ENCODE measurements at places on chromosomes 2 and 18.

GRCh38 chr2:176491172-176491904 is 222.1 kb downstream of the MTX2 start:
- no peak for DNase-seq

DNA sequence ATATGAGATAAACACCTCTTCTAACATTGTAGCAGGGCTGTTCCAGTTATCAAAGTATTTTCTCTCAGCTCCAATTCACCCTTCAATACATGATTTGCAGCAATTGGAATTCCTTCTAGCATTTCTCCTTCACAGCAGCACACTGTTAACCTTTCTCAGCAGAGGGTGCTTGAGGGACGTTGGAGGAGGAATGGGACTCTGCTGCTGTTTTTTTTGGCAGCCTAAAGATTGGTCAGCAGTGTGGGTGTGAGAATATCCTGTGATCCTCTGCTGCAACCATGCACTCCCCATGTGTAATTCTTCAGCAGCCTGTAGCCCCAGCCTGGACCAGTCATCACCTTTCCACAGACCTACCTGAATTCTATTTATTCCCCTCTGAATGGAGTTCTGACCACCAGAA is 1708.9 kb upstream of the CELF4 start:
- DNase-seq, result no peak

- DNase-seq, result no peak
Measured at GRCh38 chr2:192197357-192197756, 2.6 kb upstream of the TMEFF2 start.

DNA sequence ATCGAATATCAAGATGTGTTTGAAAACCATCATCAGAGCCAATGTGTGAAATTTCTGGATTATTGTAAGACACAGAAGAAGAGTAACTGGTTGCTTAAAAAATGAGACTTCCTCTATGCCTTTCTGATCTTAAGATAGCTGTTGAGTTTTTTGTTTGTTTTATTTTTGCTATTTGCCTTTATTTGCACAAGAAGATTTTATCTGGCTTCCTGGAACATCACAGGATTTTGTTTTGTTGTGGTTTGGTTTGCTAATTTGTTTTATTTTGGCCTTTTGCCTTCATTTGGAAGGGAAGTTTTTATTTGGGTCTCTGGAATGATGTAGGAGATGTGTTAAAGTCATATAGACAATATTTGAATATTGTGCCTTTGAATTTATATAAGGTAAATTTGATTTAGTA is 3.9 kb upstream of the CYTIP start:
- DNase-seq, result no peak

GRCh38 chr18:27412556-27412955 is 227.4 kb upstream of the CHST9 start:
- no peak for DNase-seq

DNA sequence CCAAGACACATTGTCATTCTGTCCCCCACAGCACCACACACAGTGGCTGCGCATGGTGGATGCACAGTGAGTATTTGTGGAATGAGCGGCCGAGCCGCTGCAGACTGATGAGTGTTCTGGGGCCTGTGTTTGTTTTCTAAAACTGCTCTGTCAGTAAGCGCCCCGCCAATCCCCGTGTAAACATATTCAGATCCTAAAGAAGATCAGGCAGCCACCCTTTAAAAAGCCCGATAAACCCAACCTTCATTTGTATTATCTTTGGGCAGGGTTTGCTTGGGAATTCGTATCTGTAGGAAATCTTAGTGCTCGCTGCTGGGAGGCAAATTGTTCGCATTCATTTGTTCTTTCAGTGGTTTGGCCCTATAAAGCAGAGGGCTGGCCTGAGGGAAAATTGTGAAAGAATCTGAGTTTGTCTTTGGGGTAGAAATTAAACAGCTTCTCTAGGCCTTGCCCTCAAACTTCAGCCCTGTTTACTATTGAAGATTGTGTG is 68.6 kb downstream of the TGOLN2 start:
- DNase-seq, result no peak

DNA sequence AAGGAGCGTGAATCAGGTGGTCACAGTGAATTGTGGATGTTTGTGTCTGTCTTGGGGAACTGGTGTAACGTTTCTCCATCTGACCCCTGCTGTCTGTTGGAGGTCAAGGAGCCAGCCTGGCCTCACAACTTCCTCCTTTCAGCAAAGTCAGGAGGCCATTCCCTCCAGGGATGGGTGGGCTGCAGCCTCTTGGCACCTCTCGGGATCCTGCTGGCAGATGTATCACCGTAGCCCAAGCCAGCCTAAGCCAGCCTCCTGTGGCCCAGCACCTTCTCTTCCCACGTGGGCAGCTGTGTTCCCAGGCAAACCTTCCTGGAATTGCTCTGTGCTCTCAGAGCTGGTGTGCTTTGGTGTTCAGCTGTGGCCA is 30.5 kb downstream of the HPCAL1 start:
- DNase-seq, result no peak

DNA sequence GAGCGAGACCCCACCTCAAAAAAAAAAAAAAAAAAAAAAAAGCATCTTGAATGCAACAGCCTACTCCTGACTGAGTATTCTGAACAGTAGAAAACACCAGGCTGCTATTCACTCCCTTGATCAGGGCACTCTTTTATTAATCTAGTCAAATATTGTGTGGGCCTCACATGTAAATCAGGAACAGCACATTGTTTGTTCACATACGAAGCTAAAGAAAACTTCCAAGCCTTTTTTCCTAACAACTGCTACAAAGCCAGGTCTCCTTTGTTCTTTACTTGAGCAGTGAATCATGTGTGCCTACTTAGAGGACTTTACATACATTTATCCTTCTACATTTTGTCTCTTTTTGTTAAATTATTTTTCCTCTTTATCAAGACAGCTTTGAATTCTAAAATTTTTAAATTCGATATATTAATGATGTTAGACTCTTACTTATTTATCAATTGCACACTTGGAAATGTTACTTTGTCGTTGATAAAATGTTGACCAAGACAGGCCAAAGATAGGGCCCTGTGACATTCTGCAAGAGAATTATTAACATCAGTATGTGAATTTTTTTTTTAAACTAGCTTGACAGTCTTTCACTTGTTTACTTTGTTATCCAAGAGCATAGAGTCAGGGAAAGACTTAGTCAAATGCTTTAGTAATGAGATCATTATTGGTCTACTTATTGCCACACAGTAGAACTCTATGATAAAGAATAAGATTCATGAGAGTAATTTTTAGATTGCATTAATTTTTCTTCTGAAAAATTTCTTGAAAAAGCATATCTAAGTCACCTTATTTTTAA is 13.2 kb downstream of the SPATS2L start:
- DNase-seq, result no peak

GRCh38 chr2:237819231-237819630 is 20.7 kb downstream of the RBM44 start:
- no peak for DNase-seq

DNA sequence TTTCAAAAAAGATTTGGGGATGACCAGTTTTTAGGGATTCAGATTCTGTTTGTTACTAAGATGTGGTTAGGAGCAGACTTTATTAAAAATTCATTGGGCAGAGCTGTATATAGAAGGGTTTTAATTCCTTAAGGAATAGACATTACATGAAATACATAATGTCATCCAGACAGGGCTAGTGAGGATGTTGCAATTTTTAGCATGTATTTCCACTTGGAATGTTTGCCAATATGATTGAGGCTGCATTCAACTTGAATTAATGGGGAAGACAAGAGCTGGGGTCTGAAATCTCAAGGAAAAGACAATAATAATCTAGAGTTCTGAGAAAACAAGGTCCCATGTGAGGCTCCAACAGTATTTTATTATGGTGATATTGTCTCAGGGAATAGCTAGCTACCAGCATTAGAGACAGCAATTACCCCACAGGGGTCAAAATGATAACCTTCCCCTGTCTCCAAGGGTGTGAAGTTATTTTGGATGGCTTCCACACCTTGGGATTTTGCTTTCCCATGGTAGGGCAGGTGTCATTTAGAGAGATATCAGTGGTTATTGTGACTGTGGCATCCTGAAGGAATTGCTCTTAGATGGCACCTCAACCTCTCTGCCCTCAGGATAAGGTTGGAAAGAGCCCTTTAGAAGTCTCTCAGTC is 60.2 kb downstream of the VSNL1 start:
- no peak for DNase-seq

DNA sequence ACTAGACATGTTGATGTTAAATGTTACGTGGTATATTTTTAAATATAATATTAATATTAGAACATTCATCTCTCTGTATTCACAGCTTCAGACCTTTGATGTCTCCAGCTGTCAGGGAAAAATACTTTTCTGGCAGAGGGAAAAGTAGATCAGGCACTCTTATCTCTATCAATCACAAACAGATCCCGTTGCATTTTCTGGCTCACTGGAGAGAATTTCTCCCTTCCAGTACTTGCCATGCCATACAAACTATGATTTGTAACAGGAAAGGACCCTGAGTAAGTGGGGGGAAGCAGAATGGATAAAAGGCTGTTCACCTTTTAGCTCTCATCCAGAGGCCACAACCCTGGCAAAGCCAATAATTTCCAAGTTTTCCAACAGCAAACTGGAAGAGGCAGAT is 158.0 kb downstream of the TCF4 start:
- no peak for DNase-seq

GRCh38 chr2:162006337-162006736 is 67.7 kb downstream of the DPP4 start:
- no peak for DNase-seq

GRCh38 chr2:215000721-215001120 is 137.7 kb downstream of the ABCA12 start:
- no peak for DNase-seq

- DNase-seq, result no peak
Measured at GRCh38 chr2:19369341-19369955, 11.0 kb upstream of the OSR1 start.

DNA sequence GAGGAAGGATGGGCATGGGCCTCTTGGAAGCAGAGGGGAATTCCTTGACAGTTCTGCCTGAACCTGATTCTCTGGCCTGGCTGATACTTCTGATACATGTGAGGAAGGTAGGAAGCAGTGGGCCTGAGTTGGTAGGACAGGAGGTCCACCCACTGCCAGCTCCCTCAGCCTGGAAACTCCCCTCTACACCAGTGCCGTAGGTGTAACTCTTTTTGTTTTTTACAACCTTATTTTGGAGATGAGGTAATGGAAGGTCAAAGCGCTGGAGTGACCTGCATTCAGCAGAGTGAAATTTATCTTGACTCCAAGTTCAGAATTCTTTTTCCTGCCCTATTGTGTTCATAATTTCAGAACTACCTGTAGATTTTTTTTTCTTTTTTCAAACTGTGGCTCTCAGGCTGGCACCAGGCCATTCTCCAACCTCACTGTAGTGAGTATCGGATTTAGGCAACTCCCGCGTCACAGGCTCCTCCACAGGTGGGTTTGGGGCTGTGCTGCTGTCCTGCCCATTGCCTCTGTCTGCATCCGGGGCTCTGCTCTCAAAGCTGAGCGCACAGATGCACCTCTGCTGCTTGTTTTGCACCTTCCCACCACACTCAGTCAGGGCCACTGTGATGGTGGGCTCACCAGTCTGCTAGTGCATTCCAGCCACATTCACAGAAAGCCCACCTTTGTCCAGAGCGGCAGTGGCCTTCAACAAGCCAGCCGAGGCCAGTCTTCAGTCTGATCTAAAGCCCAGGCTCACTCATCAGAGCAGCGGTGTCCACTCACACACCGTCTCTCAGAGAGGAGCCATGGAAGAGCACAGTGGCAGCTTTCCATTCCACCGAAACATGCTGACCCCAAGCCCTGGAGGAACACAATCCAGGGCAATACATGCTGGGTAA is 87.2 kb downstream of the UXS1 start:
- peak; percentile 16 for DNase-seq

- DNase-seq, result no peak
Measured at GRCh38 chr18:39872651-39873050, 2082.4 kb upstream of the PIK3C3 start.

GRCh38 chr2:225574582-225575138 is 175.2 kb downstream of the NYAP2 start:
- no peak for DNase-seq

DNA sequence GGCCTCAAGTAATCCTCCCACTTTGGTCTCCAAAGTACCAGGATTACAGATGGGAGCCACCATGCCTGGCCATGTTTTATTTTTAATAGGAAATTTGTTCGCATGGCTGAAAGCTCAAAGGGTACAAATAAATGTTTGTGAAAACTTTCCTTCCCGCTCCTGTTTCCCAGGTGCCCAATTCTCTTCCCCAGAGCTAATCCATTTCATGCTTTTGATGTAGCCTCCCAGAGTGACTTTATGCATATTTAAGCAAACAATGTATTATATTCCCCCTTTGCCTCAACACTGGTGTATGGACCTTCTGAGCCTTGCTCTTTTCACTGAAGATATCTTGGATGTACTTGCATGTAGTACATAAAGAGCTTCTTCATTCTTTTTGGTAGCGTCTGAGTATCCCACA is 52.5 kb upstream of the ITSN2 start:
- DNase-seq, result no peak

DNA sequence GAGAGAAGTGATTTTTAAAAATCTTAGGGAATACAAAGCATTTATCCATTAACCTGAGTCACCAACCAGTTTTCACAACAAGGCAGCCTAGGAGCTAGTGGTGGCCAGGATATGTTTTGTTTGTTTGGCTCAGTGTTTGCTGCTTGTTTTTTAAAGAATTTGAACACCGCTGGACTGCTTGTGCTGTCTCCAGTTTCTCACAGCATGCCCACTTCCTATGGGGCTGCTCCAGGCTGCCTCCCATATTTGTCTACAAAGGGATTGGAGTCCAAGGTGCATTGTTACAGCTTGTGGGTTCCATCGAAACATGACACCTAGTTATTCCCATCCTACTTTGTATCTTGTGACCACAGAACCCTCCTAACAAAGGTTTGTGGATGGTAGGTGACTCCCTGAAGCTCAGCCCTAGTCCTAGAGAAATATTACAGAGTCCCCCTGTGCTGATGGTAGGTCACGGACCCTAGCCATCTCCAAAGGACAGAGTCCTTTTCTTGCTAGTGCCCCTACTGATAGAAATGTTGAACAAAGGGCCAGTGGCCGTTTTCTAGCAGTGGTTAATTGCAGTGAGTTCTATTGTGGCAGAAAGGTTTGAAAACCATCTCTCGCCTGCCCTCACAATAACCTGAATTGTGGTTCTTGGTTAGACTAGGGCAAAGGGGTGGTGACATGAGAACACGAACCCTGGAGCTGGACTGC is 23.2 kb downstream of the GPR39 start:
- no peak for DNase-seq

- DNase-seq, result no peak
Measured at GRCh38 chr2:191636235-191636543, 41.7 kb upstream of the NABP1 start.

- peak; percentile 2 for DNase-seq
Measured at GRCh38 chr2:84481702-84482101, 22.6 kb upstream of the SUCLG1 start.

- no peak for DNase-seq
Measured at GRCh38 chr2:44522846-44523245, 161.1 kb downstream of the CAMKMT start.
